ENCODE measurements at places on chromosomes 12 and 14.

DNA sequence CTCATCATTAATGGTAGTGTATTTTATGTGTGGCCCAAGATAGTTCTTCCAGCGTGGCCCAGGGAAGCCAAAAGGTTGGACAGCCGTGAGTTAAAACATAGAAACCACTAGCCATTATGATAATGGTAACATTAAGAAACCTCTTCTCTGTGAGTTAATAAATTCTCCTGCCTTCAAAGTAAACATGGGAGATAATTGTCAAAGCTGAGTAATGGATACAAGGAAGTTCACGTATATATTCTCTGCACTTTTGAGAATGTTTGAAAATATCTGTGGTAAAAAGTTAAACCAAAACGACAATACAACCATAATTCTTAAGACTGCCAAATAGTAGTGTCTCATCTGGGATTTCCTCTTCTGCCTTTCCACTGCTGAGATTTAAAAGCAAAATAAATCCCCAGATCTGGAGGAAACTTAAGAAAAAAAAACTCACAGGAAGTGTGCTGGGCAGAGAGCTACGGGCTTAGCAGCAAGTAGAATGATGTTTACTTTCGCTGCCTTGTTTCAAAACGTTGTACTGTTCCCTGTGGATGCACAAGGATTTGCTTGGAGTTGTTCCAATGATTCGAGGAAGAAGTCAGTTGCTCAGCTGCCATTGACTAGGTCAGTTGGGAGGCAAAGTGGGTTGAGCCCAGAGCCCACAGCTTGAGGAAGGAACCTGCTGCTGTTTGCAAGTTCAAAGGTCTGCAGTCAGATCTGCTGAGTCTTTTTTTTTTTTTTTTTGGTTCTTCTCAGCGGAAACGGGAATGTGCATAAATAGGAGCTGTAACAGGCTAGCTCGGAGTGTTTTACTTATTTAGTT, 1.7 kb downstream of the TPCN1 start:
- H3K27me3 ChIP-seq: no peaks in the 10 kb centered on the region
- no peak overlapping the region for H3K27ac ChIP-seq
- H3K4me1 ChIP-seq: peaks cover 3% of the 10 kb centered on the region
- H3K4me3 ChIP-seq: no peak overlapping the region
- no peak for DNase-seq

GRCh38 chr14:43169722-43170121, 1337.4 kb downstream of the FSCB start:
- no peaks in the 10 kb centered on the region for H3K36me3 ChIP-seq
- no peaks in the 10 kb centered on the region for H3K27me3 ChIP-seq
- no peak overlapping the region for H3K27ac ChIP-seq
- H3K4me1 ChIP-seq: no peaks in the 10 kb centered on the region

- no peaks in the 10 kb centered on the region for H3K27me3 ChIP-seq
- DNase-seq: peak; percentile 22
- H3K27ac ChIP-seq: no peak overlapping the region
- no peaks in the 10 kb centered on the region for H3K4me1 ChIP-seq
- H3K36me3 ChIP-seq: no peaks in the 10 kb centered on the region
These were observed 60.1 kb upstream of the PPM1H start for GRCh38 chr12:62995097-62995496.

DNA sequence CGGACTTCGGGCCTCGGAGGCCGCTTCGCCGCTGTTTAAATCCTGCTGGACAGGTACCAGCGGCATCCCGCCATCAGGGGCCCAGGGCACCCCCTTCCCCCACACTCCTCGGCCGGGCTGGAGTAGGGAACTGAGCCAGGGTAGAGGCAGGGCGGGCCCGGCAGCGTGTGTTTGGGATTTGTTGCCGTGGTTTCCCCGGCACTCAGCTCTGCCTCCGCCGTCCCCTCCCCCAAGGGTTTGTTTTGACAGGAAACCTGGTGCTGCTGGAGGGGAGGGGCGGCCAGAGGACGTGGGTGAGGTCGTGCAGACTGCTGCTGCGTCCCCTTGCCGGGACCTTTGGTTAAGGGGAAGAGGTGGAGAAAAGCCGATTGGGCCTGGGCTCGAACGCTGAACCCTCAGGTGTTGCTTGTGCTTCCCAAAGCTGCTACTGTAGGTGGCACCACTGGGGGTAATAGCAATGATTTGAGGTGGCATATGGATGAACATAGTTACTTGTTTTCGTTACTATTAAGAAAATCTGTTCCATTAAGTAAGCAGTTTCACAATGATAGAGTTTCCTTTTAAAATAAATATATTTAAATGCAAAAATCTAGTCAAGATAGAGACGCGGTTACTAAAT, 778 bp downstream of the TCP11L2 start:
- DNase-seq: peak; percentile 93
- H3K27ac ChIP-seq: no peak overlapping the region
- H3K27me3 ChIP-seq: no peaks in the 10 kb centered on the region
- H3K36me3 ChIP-seq: no peaks in the 10 kb centered on the region
- peak overlapping the region; percentile 77 for H3K4me3 ChIP-seq

DNA sequence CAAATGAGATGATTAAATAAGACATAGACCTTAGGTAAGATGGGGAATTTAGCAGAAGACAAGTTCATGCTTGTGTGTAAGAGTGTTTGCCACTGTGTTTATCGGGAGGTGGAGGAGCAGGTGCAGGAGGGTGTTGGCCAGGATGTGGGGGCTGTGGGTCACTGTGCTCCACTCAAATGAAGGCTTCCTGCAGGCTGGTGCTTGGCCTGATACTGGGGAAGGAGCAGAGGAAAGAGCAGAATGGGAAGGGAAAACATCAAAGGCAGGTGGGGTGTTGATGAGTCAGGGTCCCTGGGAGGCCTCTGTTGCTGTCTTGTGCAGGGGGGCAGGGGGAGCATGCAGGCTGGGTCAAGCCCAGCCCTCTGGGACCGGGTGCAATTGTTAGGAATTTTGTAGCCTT, 126.5 kb downstream of the TSPAN9 start:
- peaks cover 4% of the 10 kb centered on the region for H3K4me1 ChIP-seq
- peaks cover 6% of the 10 kb centered on the region for H3K27me3 ChIP-seq
- no peaks in the 10 kb centered on the region for H3K36me3 ChIP-seq
- no peak overlapping the region for H3K4me3 ChIP-seq
- no peak overlapping the region for H3K27ac ChIP-seq

GRCh38 chr14:88166616-88167015, 156.5 kb downstream of the KCNK10 start:
- H3K4me3 ChIP-seq: no peak overlapping the region
- H3K27ac ChIP-seq: no peak overlapping the region
- DNase-seq: peak; percentile 29
- no peaks in the 10 kb centered on the region for H3K27me3 ChIP-seq
- H3K36me3 ChIP-seq: no peaks in the 10 kb centered on the region

GRCh38 chr14:31263485-31264133, 56.0 kb upstream of the HECTD1 start:
- DNase-seq: peak; percentile 92
- H3K4me1 ChIP-seq: peaks cover 2% of the 10 kb centered on the region
- H3K27me3 ChIP-seq: no peaks in the 10 kb centered on the region
- no peak overlapping the region for H3K4me3 ChIP-seq
- H3K36me3 ChIP-seq: no peaks in the 10 kb centered on the region

DNA sequence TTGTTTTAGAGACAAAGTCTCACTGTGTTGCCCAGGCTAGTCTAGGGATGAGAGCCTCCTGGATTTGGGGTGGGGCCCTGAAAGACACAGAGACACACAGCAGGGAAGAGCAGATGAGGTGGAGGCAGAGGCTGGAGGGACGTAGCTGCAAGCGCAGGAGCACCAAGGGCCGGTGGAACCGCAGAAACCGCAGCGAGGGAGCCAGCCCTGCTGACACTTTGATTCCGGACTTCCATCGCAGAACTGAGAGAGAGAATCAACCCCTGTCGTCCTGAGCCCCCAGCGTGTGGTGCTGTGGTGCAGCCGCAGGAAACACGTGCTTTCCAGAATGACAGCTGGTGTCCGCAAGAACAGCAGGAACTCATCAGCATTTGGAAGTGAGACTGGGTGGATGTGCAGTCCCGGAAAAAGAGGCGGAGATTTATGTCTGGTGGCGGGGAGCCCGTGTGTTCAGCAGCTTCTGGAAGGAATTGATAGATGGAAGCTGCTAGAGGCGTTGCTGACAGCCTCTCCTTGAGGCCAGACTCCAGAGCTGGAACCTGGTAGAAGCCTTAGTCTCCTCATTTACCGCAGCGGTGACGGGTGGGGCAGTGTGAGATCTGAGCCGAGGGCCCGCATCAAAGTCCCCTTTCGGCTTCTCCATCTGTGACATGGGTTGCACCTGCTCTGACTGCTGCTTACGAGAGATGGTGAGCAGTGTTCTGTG, 21.9 kb upstream of the KLC1 start:
- no peak overlapping the region for H3K4me3 ChIP-seq
- DNase-seq: peak; percentile 55
- no peaks in the 10 kb centered on the region for H3K4me1 ChIP-seq
- no peaks in the 10 kb centered on the region for H3K27me3 ChIP-seq
- no peaks in the 10 kb centered on the region for H3K36me3 ChIP-seq
- no peak overlapping the region for H3K27ac ChIP-seq

DNA sequence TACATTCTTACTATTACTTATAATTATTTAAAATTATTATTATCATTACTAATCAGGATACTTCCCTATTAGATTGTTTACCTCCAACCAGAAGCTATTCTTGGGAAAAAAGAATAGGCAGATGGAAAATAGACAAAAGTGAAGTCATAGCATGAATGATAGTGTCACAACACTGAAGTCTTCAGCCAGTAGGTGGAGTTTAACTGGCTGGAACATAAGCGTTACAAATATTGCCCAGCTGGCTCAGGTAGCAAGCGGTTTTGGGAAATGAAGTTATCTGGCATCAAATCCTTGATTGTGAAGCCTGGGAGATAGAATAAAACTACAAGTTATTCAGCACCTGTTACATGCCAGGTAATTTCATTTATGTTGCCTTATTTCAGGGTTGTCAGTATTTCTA, 762.9 kb downstream of the C12orf50 start:
- H3K27me3 ChIP-seq: no peaks in the 10 kb centered on the region
- H3K4me3 ChIP-seq: no peak overlapping the region
- H3K27ac ChIP-seq: no peak overlapping the region
- peak; percentile 27 for DNase-seq

DNA sequence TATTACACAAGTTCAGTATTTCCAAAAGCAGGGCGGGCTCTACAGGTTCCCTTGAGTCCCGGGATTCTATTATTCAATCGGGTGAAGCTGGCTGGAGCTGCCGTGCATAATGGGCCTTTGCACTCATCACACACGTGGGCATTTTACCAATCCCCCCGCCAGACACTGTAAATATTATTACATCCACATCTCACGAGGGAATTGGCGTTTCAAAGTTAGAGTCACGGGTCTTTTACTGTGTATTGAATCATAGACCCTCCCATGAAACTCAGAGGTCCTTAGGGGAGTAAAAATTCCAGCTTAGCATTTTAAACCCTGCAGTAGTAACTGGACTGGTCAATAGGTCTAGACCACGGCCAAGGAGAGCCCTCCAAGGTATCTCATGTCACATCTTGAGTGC, 70.3 kb downstream of the MAP1LC3B2 start:
- no peaks in the 10 kb centered on the region for H3K27me3 ChIP-seq
- no peak overlapping the region for H3K27ac ChIP-seq
- no peaks in the 10 kb centered on the region for H3K4me1 ChIP-seq
- no peak for DNase-seq
- H3K4me3 ChIP-seq: no peak overlapping the region

DNA sequence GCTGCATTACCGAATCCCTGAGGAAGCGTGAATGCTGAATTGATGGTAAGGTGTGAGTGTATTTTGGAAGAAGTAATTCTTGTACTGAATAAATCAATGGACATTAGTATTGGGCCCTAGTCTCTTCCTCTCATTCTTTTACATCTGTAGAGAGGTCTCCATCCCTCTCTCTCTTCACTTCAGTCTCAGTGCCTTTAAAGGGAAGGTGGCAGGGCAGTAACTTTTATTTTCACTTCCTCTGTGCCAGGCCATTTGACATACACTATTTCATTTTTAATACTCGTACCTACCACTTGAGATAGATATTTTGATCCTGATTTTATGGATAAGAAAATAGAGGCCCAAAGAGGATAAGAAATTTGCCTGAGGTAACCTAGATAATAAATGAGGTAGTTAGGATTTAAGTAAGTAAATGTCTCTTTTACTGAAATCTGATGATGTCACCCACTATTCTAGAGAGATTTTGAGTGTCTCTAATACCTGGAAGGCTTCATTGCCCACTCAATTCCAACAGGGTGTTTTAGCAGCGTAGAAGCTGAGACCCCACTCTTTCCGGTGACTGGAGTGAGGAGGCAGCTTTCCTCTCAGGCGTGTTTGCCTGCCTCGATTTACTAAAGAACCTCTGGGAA, 177.9 kb upstream of the PRICKLE1 start:
- no peak for DNase-seq
- H3K4me1 ChIP-seq: peaks cover 6% of the 10 kb centered on the region
- H3K36me3 ChIP-seq: no peaks in the 10 kb centered on the region
- no peak overlapping the region for H3K4me3 ChIP-seq
- H3K27ac ChIP-seq: no peak overlapping the region
- no peaks in the 10 kb centered on the region for H3K27me3 ChIP-seq
